ENCODE measurements at places on chromosomes 3 and 15. TPM values are rescaled to one million over a fixed set of nuclear protein-coding genes. Genes with fewer than 3 reads are reported as not detected.

TRH gene
- total RNA-seq: not detected

SLC12A1 gene
- total RNA-seq: not detected

IL16 gene
- total RNA-seq: 167 TPM

HYAL1 gene
- total RNA-seq: 0.30 TPM

GPX1 gene
- total RNA-seq: 24.4 TPM

MME gene
- total RNA-seq: 0.86 TPM

LYZL4 gene
- not detected for total RNA-seq

TNFAIP8L3 gene
- not detected for total RNA-seq

DUT gene
- 47.3 TPM for total RNA-seq

ACTC1 gene
- total RNA-seq: not detected

THSD4 gene
- total RNA-seq: not detected

GOLGA6L25 gene
- not detected for total RNA-seq

CP gene
- not detected for total RNA-seq

DUOXA2 gene
- total RNA-seq: not detected

XYLB gene
- 0.47 TPM for total RNA-seq

GABRB3 gene
- not detected for total RNA-seq

TMOD2 gene
- total RNA-seq: 5.1 TPM

ANKRD63 gene
- total RNA-seq: not detected

CCDC9B gene
- 0.60 TPM for total RNA-seq

CCDC71 gene
- total RNA-seq: 15.6 TPM

SERINC4 gene
- 0.27 TPM for total RNA-seq

CPNE4 gene
- not detected for total RNA-seq

PAQR5 gene
- total RNA-seq: not detected

RTP3 gene
- total RNA-seq: not detected

ANKUB1 gene
- total RNA-seq: not detected

SERPINI2 gene
- total RNA-seq: not detected

WDR76 gene
- 5.4 TPM for total RNA-seq

GRK7 gene
- not detected for total RNA-seq

HIGD2B gene
- total RNA-seq: 0.27 TPM

GOLGA6D gene
- total RNA-seq: not detected

SCN11A gene
- total RNA-seq: 0.08 TPM
